Stimulated activated CD8-positive, alpha-beta memory T cell treated with anti-CD3 and anti-CD28 coated beads, Interleukin-7, amount 100 ng/mL, for 4 hours (primary cell): ENCODE measurements at places on chromosomes 13 and 19.

GRCh38 chr13:114121496-114122126, 10.8 kb downstream of the RASA3 start:
- DNase-seq: no peak

- DNase-seq: no peak
Observed at GRCh38 chr19:3698386-3698950, 1.8 kb downstream of the PIP5K1C start.

- DNase-seq: no peak
Observed at GRCh38 chr19:41912899-41913537, 15.2 kb downstream of the ERFL start.

DNA sequence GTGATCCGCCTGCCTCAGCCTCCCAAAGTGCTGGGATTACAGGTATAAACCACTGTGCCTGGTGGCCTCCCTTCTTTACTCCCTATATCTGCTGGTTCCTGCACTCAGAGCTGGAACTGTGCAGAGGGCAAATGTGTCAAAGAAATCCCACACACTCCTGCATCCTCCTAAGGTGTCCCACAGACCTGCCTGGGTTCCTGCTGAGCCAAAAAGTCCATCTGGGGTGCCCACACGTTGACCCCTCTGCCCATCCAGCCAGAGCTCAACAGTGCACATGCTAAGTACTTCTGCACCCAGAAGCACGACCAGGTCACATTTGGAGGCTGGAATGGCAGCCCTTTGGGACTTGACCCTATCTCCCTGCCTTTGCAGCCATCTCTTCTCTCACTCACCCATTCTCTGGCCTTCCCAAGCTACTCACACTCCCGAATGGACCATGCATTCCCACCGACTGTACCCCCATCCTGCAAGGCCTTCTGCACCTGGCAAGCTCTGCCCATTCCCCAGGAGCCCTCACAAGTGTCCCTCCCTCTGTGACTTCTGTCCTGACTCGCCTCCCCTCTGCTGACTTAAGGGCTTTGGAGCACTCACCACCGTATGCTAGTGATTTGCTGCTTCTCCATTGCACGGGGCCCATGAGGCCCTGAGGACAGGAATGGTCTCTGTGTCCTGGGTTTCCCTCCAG, 152.1 kb downstream of the KCTD15 start:
- no peak for DNase-seq
